ENCODE measurements at places on chromosomes 16 and 17.

GRCh38 chr17:2364763-2365116 lies 27.4 kb downstream of the SGSM2 start:
- peaks cover 4% of the 10 kb centered on the region for H3K4me1 ChIP-seq
- no peak for DNase-seq
- no peak overlapping the region for H3K4me3 ChIP-seq

GRCh38 chr16:10205688-10206087 lies 23.5 kb upstream of the GRIN2A start:
- no peak overlapping the region for H3K4me3 ChIP-seq
- DNase-seq, result no peak
- H3K36me3 ChIP-seq, result no peaks in the 10 kb centered on the region

DNA sequence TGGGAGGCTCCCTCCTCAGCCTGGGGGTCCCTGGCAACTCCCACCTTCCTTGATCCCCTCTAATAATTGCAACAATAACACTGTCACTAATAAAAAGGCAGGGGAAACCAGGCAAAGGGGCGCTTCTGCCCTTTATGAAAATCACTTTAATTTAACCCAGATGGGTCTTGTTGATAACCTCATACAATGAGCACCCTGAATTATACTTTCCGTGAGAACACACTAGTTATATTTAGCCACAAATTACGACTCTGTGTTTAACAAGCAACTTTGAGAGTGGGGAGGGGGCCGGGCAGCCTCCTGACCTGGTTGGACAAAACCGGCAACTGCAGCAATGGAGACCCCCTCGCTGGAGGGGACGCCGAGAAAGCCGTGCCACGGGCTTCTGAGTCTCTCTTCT lies 5.7 kb upstream of the BAHCC1 start:
- H3K4me3 ChIP-seq, result no peak overlapping the region
- H3K27ac ChIP-seq, result no peak overlapping the region
- peaks cover 27% of the 10 kb centered on the region for H3K4me1 ChIP-seq
- DNase-seq, result no peak
- peaks cover 8% of the 10 kb centered on the region for H3K27me3 ChIP-seq

- no peaks in the 10 kb centered on the region for H3K27me3 ChIP-seq
- H3K27ac ChIP-seq, result no peak overlapping the region
- no peak for DNase-seq
- no peaks in the 10 kb centered on the region for H3K36me3 ChIP-seq
- H3K4me1 ChIP-seq, result no peaks in the 10 kb centered on the region
These were observed 139.2 kb upstream of the HS3ST2 start for GRCh38 chr16:22674832-22675191.
